Stomach (tissue), 19 donors: ENCODE measurements at places on chromosomes 3 and 15.
A peak's percentile ranks its signal among the peaks of the same experiment; 100 is the strongest.

- H3K4me1 ChIP-seq = no peaks in the 10 kb centered on the region
- no peaks in the 10 kb centered on the region for H3K27me3 ChIP-seq
- DNase-seq = no peak
- no peak overlapping the region for H3K27ac ChIP-seq
- no peak overlapping the region for H3K4me3 ChIP-seq
- no peaks in the 10 kb centered on the region for H3K36me3 ChIP-seq
Observed at GRCh38 chr3:143450632-143451031, 331.1 kb downstream of the CHST2 start.

DNA sequence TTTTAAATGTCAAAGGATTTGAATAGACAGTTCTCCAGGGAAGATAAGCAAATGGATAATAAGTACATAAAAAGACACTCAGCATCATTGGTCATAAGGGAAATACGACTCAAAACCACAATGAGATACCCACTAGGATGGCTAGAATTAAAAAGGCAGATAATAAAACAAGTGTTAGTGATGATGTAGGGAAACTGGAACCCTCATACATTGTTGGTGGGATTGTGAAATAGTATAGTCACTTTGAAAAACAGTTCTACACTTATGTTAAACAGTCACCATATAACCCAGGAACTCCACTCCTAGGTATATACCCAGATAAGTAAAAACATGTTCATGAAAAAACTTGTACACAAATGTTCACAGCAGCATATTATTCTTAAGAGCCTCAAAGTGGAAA is 72.5 kb downstream of the GPR156 start:
- H3K36me3 ChIP-seq = no peaks in the 10 kb centered on the region
- H3K27ac ChIP-seq = no peak overlapping the region
- no peaks in the 10 kb centered on the region for H3K4me1 ChIP-seq

DNA sequence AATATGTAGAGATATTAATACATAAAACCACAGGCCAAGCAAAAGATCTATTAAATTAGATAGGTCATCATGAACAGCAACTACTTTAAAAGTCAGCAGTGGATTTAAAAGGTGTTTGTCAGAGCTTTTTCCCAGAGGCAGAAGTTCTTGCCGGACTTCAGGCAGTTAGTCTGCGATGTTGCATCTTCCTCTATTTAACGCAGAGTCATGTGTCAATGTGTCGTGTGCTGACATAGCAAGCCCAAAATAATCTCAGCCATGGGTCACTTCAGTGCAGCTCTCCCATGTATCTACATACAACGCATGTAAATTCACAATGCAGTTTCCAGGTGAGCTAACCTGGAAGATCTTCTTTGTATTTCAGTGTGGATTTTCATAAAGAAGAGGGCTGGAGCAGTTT is 8.0 kb upstream of the TMEM212 start:
- no peaks in the 10 kb centered on the region for H3K36me3 ChIP-seq
- H3K4me3 ChIP-seq = no peak overlapping the region
- H3K27ac ChIP-seq = no peak overlapping the region
- no peaks in the 10 kb centered on the region for H3K27me3 ChIP-seq

DNA sequence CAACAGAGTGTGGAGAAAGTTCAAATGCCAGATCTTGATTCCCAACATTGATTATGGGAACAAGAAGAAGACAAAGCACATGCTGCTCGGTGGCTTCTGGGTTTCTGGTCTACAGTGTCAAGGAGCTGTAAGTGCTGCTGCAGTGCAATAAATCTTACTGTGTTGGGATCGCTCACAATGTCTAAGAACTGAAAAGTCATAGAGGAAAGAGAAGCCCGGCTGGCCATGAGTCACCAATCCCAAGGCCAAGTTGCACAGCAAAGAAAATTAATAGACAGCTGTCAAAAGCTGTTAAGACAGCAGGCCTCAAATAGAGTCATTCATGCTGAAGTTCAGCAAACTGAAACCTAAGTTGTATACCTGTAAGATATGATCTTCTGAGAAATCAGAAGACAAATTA is 33.2 kb upstream of the SPPL2A start:
- DNase-seq = no peak
- no peak overlapping the region for H3K4me3 ChIP-seq
- no peaks in the 10 kb centered on the region for H3K36me3 ChIP-seq
- H3K27ac ChIP-seq = no peak overlapping the region
- no peaks in the 10 kb centered on the region for H3K4me1 ChIP-seq

GRCh38 chr15:90465140-90465929 is 64.4 kb upstream of the CRTC3 start:
- H3K27me3 ChIP-seq = no peaks in the 10 kb centered on the region
- peaks cover 8% of the 10 kb centered on the region for H3K4me1 ChIP-seq
- H3K4me3 ChIP-seq = no peak overlapping the region
- peaks cover 56% of the 10 kb centered on the region for H3K36me3 ChIP-seq

GRCh38 chr3:53083521-53083920 is 37.6 kb upstream of the SFMBT1 start:
- H3K36me3 ChIP-seq = peaks cover 25% of the 10 kb centered on the region
- H3K4me1 ChIP-seq = no peaks in the 10 kb centered on the region
- no peak overlapping the region for H3K4me3 ChIP-seq
- no peaks in the 10 kb centered on the region for H3K27me3 ChIP-seq
- peak overlapping the region; percentile 53 for H3K27ac ChIP-seq

GRCh38 chr3:59142556-59142955 is 92.7 kb upstream of the CFAP20DC start:
- H3K27me3 ChIP-seq = no peaks in the 10 kb centered on the region
- H3K36me3 ChIP-seq = no peaks in the 10 kb centered on the region
- H3K27ac ChIP-seq = no peak overlapping the region

- no peak overlapping the region for H3K4me3 ChIP-seq
- H3K27me3 ChIP-seq = no peaks in the 10 kb centered on the region
- no peaks in the 10 kb centered on the region for H3K4me1 ChIP-seq
- peak; percentile 19 for DNase-seq
- H3K27ac ChIP-seq = no peak overlapping the region
- no peaks in the 10 kb centered on the region for H3K36me3 ChIP-seq
Observed at GRCh38 chr15:92473756-92474155, 80.1 kb downstream of the ST8SIA2 start.

- DNase-seq = peak; percentile 71
- H3K4me1 ChIP-seq = peaks cover 88% of the 10 kb centered on the region
- peak overlapping the region; percentile 88 for H3K27ac ChIP-seq
- H3K27me3 ChIP-seq = no peaks in the 10 kb centered on the region
- peaks cover 3% of the 10 kb centered on the region for H3K36me3 ChIP-seq
- H3K4me3 ChIP-seq = peak overlapping the region; percentile 19
Observed at GRCh38 chr3:129599607-129600006, 6.9 kb downstream of the PLXND1 start.

GRCh38 chr3:114879059-114880031 is 267.7 kb downstream of the ZBTB20 start:
- peak; percentile 31 for DNase-seq
- H3K36me3 ChIP-seq = no peaks in the 10 kb centered on the region
- peaks cover 21% of the 10 kb centered on the region for H3K4me1 ChIP-seq

DNA sequence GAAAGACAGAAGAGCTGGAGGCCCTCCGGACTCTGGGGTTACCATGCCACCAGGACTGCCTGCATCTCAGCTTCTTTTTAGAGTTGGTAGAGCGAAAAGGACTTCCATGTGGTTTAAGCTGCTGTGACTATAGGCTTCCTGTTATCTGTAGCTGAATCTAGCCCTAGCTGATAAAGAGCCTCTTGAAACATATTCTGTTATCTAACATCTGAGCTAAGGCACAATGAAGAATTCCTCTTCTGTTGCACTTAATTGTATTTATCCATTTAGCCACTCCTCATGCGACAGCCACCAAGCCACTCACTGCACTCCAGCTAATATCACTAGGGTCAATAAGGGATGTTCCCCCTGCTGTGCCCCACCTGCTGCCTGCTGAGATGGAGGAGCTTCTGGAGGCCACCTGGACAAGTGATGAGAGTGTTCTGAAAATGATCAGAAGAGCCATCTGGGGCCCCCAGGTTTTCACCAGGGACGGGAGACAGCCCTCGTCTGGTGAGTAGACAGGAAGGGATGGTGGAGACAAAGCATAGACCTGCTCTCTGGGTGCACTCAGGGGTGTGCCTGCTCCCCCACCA is 94.6 kb upstream of the PLXNA1 start:
- no peak overlapping the region for H3K27ac ChIP-seq
- H3K4me3 ChIP-seq = no peak overlapping the region
- H3K36me3 ChIP-seq = no peaks in the 10 kb centered on the region

DNA sequence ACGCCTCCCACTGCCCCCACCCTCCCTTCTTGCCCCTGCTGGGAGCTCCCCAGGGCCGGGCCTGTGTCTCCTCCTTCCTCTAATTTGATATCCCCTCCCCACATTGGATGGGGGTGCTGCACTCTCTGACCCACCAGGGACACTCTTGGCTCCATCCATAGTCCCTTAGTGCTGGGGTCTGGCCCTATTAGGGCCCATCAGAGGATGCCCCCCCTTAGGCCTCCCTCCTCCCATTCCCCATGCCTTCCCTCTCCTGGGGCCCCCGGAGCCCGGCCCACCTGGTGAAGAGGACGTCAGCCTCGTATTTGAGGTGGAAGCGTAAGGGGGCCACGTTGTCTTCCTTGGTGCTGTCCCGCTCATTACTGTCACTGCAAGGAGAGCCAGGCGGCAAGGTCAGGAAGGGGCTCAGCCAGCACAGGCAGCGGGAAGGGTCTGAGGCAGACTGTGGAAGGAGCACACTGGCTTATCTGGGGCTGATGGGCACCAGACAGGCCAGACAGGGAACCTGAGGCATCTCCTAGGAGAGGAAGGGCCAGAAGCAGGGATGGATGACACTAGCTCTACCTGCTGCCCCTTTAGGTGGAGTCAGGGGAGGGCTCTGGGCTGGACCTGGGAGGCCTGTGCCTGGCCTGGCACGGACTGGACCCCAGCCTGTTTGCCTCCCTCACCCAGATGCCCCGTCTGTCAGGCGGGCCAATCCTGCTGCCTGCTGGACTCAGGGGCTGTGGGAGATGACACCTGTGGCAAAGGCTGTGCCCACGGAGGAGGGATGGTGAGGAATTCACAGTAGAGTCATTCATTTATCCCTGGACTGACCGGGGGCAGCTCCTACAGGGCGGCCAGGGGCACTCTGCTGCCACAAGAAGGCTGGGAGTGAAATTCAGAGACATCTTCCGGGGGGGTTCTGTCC is 36.2 kb downstream of the FEM1B start:
- peaks cover 6% of the 10 kb centered on the region for H3K4me1 ChIP-seq
- H3K27ac ChIP-seq = no peak overlapping the region
- H3K36me3 ChIP-seq = no peaks in the 10 kb centered on the region
- no peak for DNase-seq
- H3K4me3 ChIP-seq = no peak overlapping the region

DNA sequence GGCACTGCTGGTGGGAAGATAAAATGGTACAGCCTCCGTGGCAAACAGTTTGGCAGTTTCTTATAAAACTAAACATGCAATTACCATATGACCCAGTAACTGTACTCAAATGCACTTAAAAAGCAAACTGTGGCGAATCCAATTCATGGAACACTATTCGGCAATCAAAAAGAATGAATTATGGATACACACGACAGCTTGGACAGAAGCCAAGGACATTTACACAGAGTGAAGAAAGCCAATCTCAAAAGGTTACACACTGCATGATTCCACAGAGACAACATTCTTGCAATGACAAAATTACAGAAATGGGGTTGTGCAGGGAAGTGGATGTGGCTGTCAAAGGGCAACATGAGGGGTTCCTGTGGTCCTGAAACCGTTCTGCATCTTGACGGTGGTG is 122.1 kb upstream of the IQSEC1 start:
- no peak overlapping the region for H3K4me3 ChIP-seq
- peaks cover 18% of the 10 kb centered on the region for H3K4me1 ChIP-seq
- DNase-seq = no peak
- no peak overlapping the region for H3K27ac ChIP-seq

DNA sequence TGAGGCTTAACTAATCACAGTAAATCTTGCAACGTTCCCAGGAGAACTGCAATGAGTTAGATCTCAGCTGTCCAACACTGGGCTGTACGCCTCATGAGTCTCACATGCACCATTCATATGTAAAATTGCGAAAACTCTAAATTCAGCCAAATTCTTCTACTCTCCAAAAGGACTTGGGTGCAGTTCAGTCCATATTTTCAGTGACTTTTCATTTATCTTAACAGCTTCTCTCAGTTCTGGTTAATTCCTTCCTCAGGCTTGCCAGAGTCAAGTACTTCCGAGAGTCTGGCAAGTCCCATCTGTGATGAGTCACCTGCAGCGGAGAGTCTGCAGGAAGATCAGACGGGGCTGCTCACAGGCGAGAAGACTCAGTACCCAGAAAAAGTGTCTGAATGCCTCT is 11.5 kb downstream of the CCDC80 start:
- H3K27ac ChIP-seq = no peak overlapping the region
- no peak overlapping the region for H3K4me3 ChIP-seq
- DNase-seq = peak; percentile 80

GRCh38 chr15:39482459-39482858 is 98.4 kb upstream of the THBS1 start:
- no peaks in the 10 kb centered on the region for H3K36me3 ChIP-seq
- H3K27ac ChIP-seq = no peak overlapping the region
- no peaks in the 10 kb centered on the region for H3K27me3 ChIP-seq
- peaks cover 17% of the 10 kb centered on the region for H3K4me1 ChIP-seq
- no peak for DNase-seq

DNA sequence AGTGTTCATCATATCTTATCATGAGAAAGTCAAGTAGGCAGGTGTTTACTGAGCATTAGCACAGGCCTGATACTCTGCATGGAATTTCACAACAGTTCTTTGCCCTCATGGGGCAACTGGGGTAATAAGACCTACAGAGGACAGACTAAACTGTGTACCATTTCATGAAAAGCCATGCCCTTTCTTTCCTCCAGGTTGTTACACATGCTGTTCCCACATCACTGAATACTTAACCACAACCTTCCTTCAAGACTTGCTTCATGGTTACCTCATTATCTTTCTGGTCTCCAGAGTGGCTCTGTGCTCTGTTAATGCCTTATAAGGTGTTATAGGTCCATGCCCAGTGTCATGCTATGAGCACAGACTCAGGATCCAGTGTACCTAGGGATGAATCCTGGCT is 28.2 kb upstream of the RSL24D1 start:
- peaks cover 75% of the 10 kb centered on the region for H3K4me1 ChIP-seq
- H3K27me3 ChIP-seq = no peaks in the 10 kb centered on the region
- H3K27ac ChIP-seq = peak overlapping the region; percentile 67
- no peak for DNase-seq

- H3K4me3 ChIP-seq = no peak overlapping the region
- H3K27ac ChIP-seq = no peak overlapping the region
- H3K27me3 ChIP-seq = no peaks in the 10 kb centered on the region
- DNase-seq = peak; percentile 76
Observed at GRCh38 chr3:13346481-13347389, 73.4 kb downstream of the NUP210 start.

GRCh38 chr15:89087161-89087829 is 961 bp upstream of the ABHD2 start:
- peak overlapping the region; percentile 94 for H3K27ac ChIP-seq
- DNase-seq = no peak
- H3K27me3 ChIP-seq = no peaks in the 10 kb centered on the region
- no peaks in the 10 kb centered on the region for H3K36me3 ChIP-seq

- H3K36me3 ChIP-seq = no peaks in the 10 kb centered on the region
- H3K27me3 ChIP-seq = no peaks in the 10 kb centered on the region
- no peak overlapping the region for H3K4me3 ChIP-seq
- DNase-seq = peak; percentile 88
Observed at GRCh38 chr3:8987645-8988383, 24.5 kb upstream of the RAD18 start.
